ENCODE measurements at places on chromosomes 4 and X.

- DNase-seq, result no peak
Observed at GRCh38 chr4:52716364-52717151, 34.7 kb downstream of the ERVMER34-1 start.

DNA sequence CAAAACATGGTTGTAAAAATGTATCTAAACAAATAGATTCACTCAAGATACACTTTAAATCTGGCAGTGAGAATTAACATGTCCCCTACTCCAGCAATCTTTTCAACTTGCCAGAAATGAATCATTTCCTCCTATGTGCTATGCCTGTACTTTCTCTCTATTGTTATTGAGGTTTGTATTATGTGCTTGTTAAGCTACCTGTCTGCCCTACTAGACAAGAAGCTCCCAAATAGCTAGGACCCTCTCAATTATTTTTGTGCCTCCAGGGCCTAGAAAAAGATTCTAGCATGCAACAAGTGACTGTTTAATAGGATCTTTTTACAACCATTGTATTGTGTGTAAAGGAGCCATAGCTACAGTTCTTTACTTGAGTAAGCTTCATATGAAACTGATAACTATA, 3.5 kb upstream of the SAP30 start:
- no peak for DNase-seq

DNA sequence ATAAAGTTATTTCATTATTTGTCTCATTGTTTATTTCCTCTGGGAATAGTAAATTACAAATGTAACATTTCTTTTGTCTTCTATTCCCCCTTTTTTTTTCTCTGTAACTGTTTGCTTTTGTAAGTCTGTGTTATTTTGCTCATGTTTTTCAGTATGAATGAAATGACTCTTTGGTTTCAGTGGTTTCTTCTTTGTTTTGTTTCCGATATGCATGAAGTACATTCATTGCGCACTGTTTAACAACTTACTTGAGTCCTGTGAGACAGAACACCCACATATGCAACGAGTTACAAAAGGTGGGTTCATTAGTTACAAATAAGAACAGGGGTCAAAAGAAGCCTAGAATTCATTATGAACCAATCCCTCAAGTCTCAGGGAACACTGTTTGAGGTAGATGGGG, 175.0 kb upstream of the UGT8 start:
- DNase-seq, result no peak

GRCh38 chr4:159435561-159436023, 332.7 kb downstream of the RAPGEF2 start:
- DNase-seq, result no peak

DNA sequence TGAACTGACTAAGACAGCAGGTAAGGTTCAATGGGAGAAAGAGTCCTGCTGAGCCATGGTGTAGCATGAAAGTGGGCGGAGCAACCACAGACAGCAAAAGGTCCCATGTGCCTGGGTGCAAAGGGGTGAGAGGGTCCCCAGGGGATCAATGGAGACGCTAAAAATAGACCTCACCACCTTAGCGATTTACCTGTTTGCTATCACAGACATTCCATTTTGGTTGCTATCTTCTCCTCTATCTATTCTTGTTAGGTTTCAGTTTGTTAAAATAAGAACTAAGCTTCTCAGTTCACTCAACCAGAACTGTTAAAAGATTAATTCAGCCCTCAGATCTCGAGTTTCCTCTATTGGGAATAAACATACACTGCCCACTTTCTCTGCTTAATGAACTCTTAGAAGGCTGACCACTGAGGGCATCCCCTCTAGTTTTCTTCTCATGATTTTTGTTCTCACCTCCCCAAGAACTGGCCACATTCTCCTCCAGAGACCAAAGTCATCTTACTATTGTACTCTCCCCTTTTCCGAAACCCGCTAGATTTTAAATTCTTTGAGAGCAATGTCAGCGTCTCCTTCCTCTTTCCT, 136.7 kb downstream of the PARM1 start:
- no peak for DNase-seq

- DNase-seq, result no peak
Observed at GRCh38 chrX:11214346-11215190, 78.6 kb upstream of the AMELX start.

DNA sequence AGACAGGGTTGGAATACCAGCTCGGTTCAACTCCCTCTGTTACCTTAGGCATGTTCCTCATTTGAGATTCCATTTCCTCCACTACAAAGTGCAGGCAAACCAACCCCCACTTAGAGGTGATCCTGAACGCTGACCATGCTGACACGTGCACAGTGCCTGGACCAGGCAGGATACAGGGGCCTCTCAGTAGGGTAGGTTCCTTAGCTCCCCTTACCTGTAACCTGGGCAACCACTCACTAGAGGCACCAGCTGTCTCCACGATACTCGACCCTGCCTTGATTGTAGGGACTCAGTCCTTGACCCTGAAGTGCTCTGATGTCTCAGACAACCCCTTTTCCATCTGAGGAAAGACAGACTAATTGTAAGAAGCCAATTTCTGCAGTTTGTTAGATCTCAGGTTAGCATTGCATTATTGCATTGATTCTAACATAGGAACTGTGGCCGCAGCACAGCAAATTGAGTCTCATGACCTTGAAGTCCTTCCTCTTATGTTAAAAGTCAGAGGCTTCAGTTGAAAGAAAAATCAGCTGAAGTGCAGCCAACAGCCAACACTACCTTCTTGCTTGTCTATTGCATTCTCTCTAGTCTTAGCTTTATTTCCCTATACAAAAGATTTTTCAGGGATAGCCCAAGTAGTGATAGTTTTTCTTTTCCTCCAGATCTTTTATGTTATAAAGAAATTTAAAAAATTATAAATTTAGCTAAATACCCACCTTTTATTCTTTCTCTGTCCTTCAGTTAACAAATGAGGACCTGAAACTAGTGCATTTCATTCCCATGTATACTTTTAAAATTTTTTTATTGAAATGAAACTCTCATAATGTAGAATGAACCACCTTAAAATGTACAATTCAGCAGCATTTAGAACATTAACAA, 11.2 kb upstream of the C1QTNF7 start:
- DNase-seq, result no peak
